Osteocyte (in vitro differentiated cells): ENCODE measurements at places on chromosomes 13 and 19. TPM values are rescaled to one million over a fixed set of nuclear protein-coding genes. Genes with fewer than 3 reads are reported as not detected.

The ZNF728 gene
- not detected in 2 replicates for total RNA-seq

The NRTN gene
- 0.40 TPM in 1 of 2 replicates, not detected in the other for total RNA-seq

The KBTBD6 gene
- 9.7 and 10.5 TPM in 2 replicates for total RNA-seq

The BCAM gene
- 8.8 and 9.9 TPM in 2 replicates for total RNA-seq

The MYH14 gene
- total RNA-seq: not detected in 2 replicates

The C19orf85 gene
- total RNA-seq: not detected in 2 replicates

The CFAP97D2 gene
- total RNA-seq: not detected in 2 replicates

The KLF12 gene
- total RNA-seq: 30.7 and 31.1 TPM in 2 replicates

The PRRG2 gene
- total RNA-seq: 0.32 and 0.52 TPM in 2 replicates

- H3K27me3 ChIP-seq: peaks cover 26% of the 10 kb centered on the region
- no peak overlapping the region for H3K27ac ChIP-seq
- H3K4me1 ChIP-seq: no peaks in the 10 kb centered on the region
- no peaks in the 10 kb centered on the region for H3K36me3 ChIP-seq
- no peak overlapping the region for H3K4me3 ChIP-seq
Observed at GRCh38 chr13:106753251-106753650, 185.3 kb upstream of the ARGLU1 start.

GRCh38 chr19:14059652-14060155 is 2.2 kb downstream of the PALM3 start:
- peaks cover 12% of the 10 kb centered on the region for H3K4me1 ChIP-seq
- peaks cover 15% of the 10 kb centered on the region for H3K27me3 ChIP-seq
- H3K36me3 ChIP-seq: no peaks in the 10 kb centered on the region

DNA sequence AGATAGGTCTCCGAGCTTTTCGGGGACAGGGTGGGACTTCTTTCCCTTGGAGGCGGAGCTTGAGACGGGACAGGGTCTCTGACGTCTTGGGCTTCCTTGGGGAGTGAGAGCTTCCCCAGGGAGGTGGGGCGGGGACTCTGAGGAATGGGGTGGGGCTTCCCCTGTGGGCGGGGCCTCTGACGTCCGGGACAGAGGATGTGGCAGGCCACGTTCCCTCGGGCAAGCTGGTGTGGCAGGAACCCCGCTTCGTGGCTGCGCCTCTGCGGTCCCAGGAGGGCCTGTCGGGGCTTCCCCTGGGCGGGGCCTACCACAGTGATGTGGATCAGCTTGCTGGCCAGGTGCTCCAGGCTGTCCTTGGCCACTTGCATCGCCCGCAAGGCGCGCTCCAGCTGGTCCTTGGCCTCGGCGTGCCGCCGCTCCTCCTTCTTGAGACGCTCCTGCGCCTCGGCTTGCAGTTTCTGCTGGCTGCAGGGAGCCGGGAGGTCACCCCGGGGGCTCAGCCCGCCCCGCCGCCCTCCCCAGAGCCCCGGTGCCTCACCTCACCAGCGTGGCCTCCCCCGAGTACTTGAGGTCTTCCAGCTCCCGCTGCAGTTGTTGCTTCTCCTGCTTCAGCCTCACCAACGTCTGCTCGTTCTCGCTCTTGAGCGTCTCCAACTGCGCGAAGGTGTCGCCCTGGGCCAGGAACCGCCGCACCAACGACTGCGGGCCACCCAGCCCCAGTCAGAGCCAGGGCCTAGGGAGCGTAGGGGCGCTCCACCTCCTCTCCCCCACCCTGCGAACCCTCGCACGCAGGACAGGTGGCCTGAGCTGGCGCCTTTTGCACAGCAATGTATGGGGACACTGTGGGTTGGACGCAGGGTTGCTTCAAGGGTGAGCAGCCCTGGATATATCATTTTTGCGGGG is 3.3 kb upstream of the RGL3 start:
- H3K36me3 ChIP-seq: no peaks in the 10 kb centered on the region
- peaks cover 30% of the 10 kb centered on the region for H3K27me3 ChIP-seq
- peaks cover 29% of the 10 kb centered on the region for H3K4me1 ChIP-seq
- no peak overlapping the region for H3K27ac ChIP-seq
- DNase-seq: no peak
- H3K4me3 ChIP-seq: peak overlapping the region; percentile 50

GRCh38 chr13:96793404-96793755 is 200.9 kb downstream of the OXGR1 start:
- H3K27me3 ChIP-seq: peaks cover 12% of the 10 kb centered on the region
- no peak overlapping the region for H3K4me3 ChIP-seq
- DNase-seq: no peak
- H3K36me3 ChIP-seq: no peaks in the 10 kb centered on the region
- H3K27ac ChIP-seq: no peak overlapping the region
- no peaks in the 10 kb centered on the region for H3K4me1 ChIP-seq

DNA sequence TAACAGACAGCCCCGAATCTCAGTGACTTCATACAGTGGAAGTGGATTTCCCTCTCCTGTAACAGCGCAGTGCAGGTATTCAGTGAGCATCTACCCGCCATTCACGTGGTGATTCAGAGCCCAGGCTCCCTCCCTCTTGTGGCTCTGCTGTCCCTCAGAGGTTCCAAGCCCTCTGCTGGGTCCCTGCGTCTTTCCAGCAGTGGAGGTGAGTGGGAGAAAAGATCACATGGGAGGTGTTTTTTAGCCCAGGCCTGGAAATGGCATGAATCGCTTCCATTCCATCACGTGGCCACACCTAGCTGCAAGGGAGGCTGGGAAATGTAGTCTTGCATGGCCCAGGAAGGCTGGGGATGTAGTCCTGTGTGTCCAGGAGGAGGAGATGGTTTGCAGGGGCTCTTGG is 61.4 kb downstream of the DPF1 start:
- DNase-seq: no peak
- no peak overlapping the region for H3K27ac ChIP-seq
- no peaks in the 10 kb centered on the region for H3K4me1 ChIP-seq

DNA sequence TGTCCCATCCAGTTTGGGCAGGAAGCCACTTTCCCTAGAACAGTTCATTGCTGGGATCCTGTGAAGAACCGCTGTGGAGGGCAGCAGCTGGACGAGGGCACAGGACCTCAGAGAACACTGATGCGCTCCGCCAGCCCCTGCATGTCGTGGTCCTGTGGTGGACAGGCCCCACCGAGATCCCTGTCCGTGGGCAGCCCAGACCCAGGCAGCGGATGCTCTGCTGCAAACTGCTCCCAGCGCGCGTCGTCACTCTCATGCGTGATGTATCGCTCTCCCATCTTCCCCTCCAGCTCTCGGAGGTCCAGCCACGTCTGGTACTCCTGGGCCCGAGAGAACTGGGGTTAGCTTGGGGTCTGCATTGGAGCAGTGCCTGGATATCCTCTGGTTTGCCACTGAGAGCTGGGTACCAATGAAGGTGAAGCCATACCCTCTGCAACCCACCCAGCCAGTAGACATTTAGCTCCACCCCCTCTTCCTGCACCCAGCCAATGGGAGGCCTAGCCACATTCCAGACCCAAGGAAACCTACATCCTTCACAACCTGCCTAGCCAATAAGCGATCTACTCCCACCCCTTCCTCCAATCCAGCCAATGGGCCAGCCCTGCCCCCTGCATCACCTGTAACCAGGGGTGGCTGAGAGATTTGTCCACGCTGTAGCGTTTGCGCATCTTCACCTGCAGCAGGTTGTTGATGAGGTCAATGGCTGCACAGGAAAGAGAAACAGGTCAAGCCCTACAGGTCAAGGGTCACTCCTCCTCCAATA is 13.6 kb upstream of the DACT3 start:
- peaks cover 23% of the 10 kb centered on the region for H3K36me3 ChIP-seq
- no peak overlapping the region for H3K4me3 ChIP-seq
- DNase-seq: no peak
- H3K4me1 ChIP-seq: no peaks in the 10 kb centered on the region
- no peaks in the 10 kb centered on the region for H3K27me3 ChIP-seq

DNA sequence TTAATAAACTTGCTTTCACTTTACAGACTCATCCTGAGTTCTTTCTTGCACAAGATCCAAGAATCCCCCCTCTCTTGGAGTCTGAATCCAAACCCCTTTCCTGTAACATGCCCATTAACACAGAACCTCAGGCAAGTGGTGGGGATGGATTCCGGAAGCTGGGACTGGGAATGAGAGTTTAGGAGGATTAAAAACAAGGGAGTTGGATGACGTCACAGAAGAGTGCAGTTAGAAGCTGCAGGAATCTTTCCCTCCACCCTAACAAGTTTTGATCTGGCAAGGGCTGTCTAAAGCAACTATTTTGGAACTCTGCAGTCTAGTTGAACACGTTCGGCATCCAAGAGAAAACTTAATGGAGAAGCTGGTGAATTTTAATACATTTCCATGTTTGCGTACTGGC is 48.2 kb upstream of the PEPD start:
- peaks cover 9% of the 10 kb centered on the region for H3K27me3 ChIP-seq
- no peak for DNase-seq
- no peaks in the 10 kb centered on the region for H3K36me3 ChIP-seq
- H3K4me1 ChIP-seq: no peaks in the 10 kb centered on the region
- H3K4me3 ChIP-seq: no peak overlapping the region

GRCh38 chr19:804419-805165 is 7.3 kb downstream of the PTBP1 start:
- peaks cover 29% of the 10 kb centered on the region for H3K36me3 ChIP-seq
- peaks cover 45% of the 10 kb centered on the region for H3K4me1 ChIP-seq
- peak; percentile 85 for DNase-seq
- no peak overlapping the region for H3K27ac ChIP-seq

DNA sequence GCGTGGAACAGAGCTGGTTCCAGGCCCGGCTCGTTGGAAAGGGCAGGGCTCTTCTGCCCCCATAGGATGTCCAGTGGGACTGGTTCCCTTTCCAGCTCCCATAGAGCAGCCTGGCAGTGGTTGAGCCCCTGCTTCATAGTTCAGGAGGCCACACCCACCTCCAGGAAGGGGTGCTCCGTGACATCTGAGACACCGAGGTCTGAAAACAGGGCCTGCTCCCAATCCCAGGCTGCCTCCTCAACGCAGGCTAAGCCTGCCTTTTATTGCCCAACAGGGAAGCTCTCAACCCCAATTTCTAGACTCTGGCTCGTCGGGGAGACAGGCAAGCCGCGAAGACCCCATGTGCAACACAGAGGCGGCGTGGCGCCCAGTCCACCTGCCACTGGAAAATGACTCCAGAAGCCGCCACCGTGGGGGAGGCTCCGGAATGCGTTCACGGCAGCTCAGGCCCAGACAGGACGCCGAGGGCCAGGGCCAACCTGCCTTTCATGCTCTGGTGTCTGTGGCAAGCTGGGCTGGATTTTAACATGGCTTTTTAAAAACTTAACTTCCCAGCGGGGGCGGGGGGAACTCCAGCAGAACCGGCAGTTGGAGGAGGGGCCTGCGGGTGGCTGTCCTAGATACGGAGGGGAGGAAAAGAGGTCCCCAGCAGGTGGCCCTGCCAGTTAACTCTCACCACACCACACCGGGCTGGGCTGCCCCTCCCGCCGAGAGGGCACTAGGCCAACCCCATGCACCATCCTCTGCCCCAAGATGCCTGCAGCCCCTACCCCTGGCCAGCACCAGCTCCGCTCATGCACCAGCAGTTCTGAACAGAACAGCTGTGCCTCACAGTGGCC is 17.9 kb upstream of the TINCR start:
- H3K36me3 ChIP-seq: peaks cover 18% of the 10 kb centered on the region
- no peak for DNase-seq
- H3K4me3 ChIP-seq: no peak overlapping the region
- H3K27me3 ChIP-seq: no peaks in the 10 kb centered on the region
- peaks cover 19% of the 10 kb centered on the region for H3K4me1 ChIP-seq

- H3K4me1 ChIP-seq: peaks cover 49% of the 10 kb centered on the region
- H3K27ac ChIP-seq: no peak overlapping the region
- H3K4me3 ChIP-seq: peak overlapping the region; percentile 72
- peaks cover 2% of the 10 kb centered on the region for H3K36me3 ChIP-seq
- DNase-seq: peak; percentile 88
- peaks cover 72% of the 10 kb centered on the region for H3K27me3 ChIP-seq
Observed at GRCh38 chr19:10292206-10292788, 2.5 kb downstream of the ICAM5 start.

- no peak for DNase-seq
- no peaks in the 10 kb centered on the region for H3K4me1 ChIP-seq
- no peak overlapping the region for H3K27ac ChIP-seq
- H3K4me3 ChIP-seq: no peak overlapping the region
- no peaks in the 10 kb centered on the region for H3K36me3 ChIP-seq
Observed at GRCh38 chr13:78398743-78399410, 204.5 kb downstream of the POU4F1 start.

GRCh38 chr13:19152403-19152802 is 29.2 kb downstream of the TUBA3C start:
- no peak for DNase-seq
- H3K27ac ChIP-seq: no peak overlapping the region
- H3K4me1 ChIP-seq: no peaks in the 10 kb centered on the region
- H3K36me3 ChIP-seq: no peaks in the 10 kb centered on the region

- H3K4me3 ChIP-seq: no peak overlapping the region
- no peaks in the 10 kb centered on the region for H3K36me3 ChIP-seq
- no peak for DNase-seq
- H3K27ac ChIP-seq: no peak overlapping the region
Observed at GRCh38 chr13:71820699-71821098, 46.3 kb downstream of the DACH1 start.

- no peak for DNase-seq
- H3K4me3 ChIP-seq: no peak overlapping the region
- H3K4me1 ChIP-seq: peaks cover 12% of the 10 kb centered on the region
- no peaks in the 10 kb centered on the region for H3K27me3 ChIP-seq
Observed at GRCh38 chr13:75407998-75408397, 74.0 kb downstream of the TBC1D4 start.

DNA sequence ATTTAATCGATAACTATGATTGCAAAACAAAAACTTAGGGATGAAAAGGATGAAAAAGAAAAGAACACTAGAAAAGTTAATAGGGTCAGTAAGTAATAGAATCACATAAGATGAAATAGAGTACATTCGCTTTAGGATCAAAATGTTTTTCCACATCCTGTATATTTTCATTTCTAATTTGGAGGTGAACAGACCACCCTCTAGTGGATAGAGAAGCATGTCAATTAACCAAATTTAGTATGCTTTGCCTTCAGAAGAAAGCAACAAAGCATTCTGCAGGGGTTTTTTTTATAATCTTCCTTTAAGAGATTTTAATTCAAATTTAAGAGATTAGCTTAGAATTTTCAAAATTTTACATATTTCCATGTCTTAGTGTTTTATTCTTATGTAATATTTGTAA is 611.0 kb upstream of the SGCG start:
- H3K4me3 ChIP-seq: no peak overlapping the region
- H3K36me3 ChIP-seq: no peaks in the 10 kb centered on the region
- no peaks in the 10 kb centered on the region for H3K27me3 ChIP-seq
- H3K27ac ChIP-seq: no peak overlapping the region

- DNase-seq: peak; percentile 81
- no peak overlapping the region for H3K4me3 ChIP-seq
- H3K27me3 ChIP-seq: peaks cover 23% of the 10 kb centered on the region
- H3K27ac ChIP-seq: no peak overlapping the region
- peaks cover 4% of the 10 kb centered on the region for H3K4me1 ChIP-seq
Observed at GRCh38 chr19:375395-376110, 31.0 kb upstream of the MIER2 start.

- H3K36me3 ChIP-seq: no peaks in the 10 kb centered on the region
- H3K27me3 ChIP-seq: peaks cover 16% of the 10 kb centered on the region
- H3K4me3 ChIP-seq: no peak overlapping the region
- H3K27ac ChIP-seq: peak overlapping the region; percentile 43
Observed at GRCh38 chr13:42594481-42595252, 20.7 kb downstream of the TNFSF11 start.
